ENCODE measurements at places on chromosomes 6 and 20.
A peak's percentile ranks its signal among the peaks of the same experiment; 100 is the strongest.

DNA sequence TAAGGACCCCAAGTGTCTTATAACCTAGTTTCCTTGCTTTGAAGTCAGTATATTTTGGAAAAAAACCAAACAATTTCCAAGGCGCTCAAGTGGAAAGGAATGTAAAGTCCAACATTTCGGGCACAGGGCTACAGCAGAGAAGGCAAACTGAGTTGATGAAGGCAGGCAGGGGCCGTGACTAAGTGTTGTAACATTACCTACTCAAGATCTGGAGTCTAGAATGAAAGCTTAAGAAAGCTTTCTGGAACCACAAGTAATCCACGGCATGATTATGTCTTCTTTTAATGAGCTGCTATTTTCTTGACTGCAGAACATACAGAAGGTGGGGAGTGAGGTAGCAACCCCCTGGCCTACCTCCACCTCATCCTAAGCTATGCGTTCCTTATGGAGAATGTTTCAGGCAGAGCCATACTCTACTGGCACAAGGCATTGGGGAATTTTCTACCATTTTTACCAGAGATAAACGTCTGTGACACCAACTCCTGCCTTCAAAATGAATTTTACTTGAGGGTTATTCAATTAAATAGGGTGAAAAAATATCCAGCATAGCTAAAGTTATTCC is 4.3 kb downstream of the PPP1R10 start:
- DNase-seq, result no peak

- no peak for DNase-seq
These were observed 257.4 kb downstream of the PLCB1 start for GRCh38 chr20:8389381-8390036.

DNA sequence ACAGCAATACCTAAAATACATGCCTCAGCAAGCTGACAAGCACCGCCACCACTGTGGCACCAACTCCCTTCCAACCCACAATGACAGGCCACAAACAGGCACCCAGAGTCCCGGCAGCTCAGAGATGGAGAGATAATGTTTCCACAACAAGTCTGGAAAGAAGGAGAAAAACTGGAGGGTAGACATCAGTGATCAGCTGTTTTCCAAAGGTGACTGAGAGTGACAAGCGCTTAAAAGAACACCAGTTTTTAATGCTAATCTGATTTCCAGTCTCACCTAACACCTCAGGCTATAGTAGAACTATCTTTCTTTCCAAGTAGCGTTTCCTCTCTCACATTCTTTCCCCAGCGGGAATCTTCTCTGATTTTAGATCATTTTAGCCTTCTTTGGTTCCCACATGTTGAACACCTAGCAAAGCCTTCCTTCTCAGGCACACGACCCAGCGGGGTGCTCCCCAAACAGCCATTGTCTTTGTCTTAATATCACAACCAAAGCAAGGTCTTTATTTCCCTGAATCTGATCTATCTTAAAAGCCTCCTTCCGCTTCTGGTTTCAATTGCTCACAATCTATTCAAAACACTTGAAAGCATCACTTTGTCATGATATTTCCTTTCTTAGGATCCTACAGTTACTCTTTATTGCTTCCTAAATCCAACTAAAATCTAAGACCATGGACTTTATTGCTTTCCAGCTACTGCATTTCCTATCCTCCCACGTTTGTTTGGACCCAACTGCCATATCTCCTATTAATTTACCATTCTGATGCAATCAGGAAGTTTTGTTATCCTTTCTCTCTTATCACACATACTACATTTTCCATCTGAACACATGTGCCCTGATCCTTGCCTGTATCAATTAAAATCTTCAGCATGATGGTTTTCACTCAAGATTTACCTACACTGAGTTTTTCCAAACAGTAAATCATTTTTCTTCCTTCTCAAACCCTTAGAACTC is 282.7 kb downstream of the ADGB start:
- DNase-seq, result no peak

DNA sequence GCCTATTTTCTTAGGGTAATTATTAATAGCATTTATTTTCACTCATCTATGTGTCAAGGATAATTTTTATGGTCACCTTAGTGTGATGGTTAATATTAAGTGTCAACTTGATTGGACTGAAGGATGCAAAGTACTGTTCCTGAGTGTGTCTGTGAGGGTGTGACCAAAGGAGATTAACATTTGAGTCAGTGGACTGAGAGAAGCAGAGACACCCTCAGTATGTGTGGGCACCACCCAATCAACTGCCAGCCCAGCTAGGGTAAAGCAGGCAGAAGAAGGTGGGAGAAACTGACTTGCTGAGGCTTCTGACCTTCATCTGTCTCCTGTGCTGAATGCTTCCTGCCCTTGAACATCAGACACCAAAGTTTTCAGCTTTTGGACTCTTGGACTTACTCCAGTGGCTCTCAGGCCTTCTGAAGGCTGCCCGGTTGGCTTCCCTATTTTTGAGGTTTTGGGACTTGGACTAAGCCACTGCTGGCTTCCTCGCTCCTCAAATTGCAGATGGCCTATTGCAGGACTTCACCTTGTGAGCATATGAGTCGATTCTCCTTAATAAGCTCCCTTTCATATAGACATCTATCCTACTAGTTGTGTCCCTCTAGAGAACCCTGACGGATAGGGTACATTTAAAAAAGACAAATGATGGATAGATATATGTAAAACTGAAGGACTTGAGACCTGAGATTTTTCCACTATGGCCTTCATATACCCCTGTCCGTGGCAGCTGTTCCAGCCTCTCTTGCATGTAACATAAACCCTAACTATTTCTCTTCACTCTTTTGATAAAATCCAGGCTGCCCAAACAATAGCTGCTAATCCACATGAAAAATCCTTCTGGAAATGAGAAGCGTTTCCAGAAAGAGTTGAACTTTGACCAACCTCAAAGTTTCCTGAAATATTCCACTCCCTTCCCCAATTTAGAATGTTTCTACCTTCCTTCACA is 62.1 kb upstream of the RGS17 start:
- no peak for DNase-seq

GRCh38 chr20:6006603-6006949 is 47.3 kb downstream of the LRRN4 start:
- DNase-seq, result no peak

DNA sequence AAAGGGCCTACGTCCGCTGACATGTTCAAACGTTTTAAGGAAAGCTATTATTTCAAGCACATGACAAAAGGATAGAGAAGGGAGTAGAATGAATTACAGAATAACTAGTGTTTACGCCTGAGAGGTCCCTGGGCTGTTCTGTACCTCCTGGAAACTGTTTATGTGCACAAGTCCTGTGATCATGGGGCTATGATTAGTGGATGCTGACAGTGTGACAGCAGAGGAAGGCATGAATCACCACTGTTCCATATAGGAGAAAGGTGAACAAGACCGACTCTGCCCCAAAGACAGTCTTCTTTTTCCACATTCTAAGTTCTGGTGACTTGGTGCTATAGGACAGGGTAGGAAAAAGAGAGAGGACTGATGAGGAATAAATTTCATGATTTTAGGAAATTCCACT is 249.2 kb upstream of the PRDM1 start:
- no peak for DNase-seq

DNA sequence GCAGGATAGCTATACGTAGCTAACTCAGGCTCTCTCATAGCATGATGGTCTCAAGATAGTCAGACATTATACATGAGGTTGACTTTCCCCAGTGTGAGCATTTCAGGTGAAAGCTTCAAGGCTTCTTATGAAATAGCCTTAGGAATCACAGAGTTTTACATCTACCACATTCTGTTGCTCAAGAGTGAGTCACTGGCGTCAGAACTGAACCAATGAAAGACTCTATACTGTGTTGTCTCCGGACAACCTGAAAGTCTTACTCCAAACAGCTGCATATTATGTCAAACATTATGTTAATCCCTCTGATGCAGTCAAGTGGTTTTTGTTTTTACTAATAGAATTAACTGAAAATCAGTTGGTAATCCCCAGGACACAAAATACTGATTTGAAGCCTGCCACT is 79.8 kb upstream of the TRDN start:
- no peak for DNase-seq

DNA sequence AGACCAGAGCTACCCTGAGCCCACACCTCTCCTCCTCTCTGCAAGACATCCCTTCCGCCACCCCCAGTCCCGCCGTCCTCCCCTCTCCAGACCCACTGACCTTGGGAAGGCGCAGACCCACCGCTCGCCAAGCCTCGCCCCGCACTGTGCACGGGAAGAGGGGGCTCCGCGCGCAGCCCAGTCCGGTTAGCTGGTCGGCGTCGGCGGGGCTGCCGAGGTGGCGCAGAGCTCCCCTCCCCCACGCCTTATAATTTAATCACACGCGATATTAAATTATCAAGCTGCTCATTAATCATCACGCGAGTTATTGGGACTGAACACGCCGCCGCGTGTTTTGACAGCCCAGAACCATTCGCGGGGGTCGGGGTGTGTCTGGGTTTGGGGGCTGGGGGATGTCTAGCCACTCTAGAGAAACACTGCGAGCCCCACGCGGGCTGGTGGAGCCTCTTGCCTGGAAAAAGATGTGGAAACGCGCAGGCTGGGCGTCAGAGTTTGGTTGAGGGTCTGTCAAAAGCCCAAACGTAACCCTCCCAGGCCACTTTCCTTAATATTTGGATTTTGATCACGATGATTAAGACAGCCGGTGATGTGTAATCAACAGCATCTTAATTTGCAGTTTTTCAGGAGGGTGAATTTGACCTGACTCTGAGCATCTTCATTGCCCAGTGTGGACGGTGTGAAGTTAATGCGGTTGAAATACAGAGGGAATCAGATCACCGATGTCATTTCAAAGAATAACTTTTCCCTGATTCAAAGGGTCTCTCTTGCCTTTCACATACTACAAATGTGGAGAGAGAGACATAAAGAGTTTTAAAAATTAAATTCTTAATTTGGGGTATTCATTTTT is at the start of gene LINC00237:
TSS of gene LINC00237 (minus strand) at position 188 of the 847 bp plus-strand sequence.
- no peak for DNase-seq

DNA sequence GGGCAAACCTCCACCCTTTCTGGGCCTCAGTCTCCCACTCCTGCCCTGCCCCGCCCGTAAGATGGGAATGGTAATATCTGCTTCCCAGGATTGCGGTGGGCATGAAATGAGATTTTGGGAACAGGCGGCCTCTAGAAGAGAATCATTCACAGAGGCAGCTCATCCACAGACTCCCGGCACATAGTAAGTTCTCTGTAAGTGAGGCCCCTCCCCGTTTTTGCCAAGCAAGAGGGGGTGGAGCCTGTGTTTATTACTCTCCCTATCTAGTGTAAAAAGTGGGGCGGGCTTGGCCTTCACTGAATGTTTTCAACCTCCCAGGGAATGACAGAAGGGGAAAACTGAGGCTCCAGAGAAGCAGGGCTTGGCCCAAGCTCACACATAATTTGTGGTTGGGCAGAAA is 20.0 kb downstream of the SUN5 start:
- no peak for DNase-seq

GRCh38 chr6:165676435-165677068 is 13.5 kb upstream of the PDE10A start:
- no peak for DNase-seq

GRCh38 chr20:16020971-16021370 is 552.3 kb downstream of the KIF16B start:
- no peak for DNase-seq

- DNase-seq, result no peak
These were observed 56.7 kb downstream of the GMPR start for GRCh38 chr6:16295060-16295459.

GRCh38 chr6:90107771-90108282 is 188.8 kb downstream of the BACH2 start:
- DNase-seq, result no peak

- DNase-seq, result no peak
These were observed 79.0 kb upstream of the RGS17 start for GRCh38 chr6:153210083-153210482.

DNA sequence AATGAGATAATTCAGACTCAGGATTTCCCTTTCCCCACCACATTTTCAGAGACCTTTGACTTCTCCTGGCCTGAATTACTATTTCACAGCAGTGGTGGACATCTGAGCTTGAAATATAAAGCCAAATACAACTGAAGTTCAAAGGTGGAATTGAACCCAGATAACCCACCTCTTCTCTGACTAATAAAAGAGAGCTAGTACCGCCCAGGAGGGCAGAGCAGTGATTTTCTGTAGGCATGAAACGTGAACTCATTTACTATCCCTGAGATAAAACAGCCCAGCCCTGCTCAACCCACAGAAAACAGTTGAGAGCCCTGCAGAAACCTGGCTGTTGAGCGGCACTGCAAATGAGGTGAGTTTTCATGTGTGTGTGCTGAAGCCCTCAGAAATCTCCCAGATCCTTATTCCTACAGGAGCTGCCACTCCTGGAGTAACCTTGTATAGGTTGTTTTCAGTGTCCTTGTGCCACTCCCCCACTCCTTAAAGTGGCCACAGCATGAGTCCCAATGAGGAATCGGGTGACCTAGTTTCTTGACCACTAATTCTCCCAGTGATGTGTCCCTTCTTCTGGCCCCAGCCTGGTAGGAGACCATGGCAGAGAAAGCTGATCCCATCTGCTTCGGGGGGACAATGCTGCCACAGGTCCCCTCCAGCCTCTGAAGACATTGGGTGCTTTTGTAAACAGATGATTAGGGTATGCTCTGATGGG is 99.2 kb downstream of the NOL4L start:
- DNase-seq, result no peak

DNA sequence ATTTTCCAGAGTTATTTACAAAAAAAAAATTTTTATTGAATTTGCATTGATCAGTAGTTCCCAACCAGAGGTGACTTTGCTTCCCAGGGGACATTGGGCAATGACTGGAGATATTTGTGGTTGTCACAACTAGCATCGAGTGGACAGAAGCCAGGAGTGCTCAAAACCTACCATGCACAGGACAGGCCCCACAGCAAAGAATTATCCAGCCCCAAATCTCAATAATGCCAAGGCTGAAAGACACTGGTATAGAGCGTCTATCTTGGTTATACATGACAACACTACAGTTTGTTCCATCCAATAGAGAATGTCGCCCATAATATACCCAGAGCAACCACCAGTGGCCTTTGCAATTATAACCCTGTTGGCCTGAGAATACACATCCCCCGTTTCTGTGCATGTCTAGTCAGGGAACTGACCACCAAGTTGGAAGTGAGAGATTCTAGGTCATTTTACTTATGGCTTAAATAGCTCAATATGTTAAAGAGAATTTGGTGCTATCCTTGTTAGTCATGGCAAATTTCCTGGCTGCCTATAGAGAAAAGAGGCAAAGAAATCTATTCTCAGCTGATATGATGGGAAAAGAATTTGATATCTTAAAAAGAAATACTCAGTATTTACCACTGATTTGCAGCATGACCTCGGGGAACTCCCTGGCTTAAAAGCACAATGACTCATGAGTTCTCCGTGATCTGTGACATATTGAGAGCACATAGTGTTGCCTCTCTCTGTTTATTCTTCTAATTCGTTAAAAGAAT is 76.0 kb upstream of the ADTRP start:
- no peak for DNase-seq

GRCh38 chr6:150016324-150017185 is 8.8 kb downstream of the RAET1L start:
- peak; percentile 55 for DNase-seq

- no peak for DNase-seq
These were observed 240.8 kb downstream of the SMOC2 start for GRCh38 chr6:168681748-168682147.

- DNase-seq, result no peak
These were observed 50.6 kb downstream of the SNX5 start for GRCh38 chr20:17917832-17918618.

Measured in activated CD4-positive, alpha-beta T cell treated with anti-CD3 and anti-CD28 coated beads for 24 hours (primary cell).